ENCODE measurements at places on chromosomes 4 and X.

DNA sequence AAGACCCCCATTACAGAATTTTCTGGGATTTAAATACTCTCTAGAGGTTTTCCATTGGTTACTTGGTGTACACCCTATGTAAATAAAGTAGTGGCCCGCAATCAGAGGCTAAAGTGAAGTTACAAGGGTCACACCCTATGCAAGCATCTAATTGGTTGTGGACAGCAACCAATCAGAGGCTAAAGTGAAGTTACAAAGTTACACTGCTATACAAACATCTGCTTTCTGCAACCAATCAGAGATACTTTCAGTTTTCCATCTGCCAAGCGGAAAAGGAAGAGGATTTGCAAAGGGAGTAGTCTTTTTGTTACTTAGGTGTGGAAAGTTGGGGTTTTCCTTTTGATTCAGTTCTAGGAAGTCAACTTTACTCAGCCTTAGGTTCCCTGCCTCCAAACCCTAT lies 2.0 kb upstream of the ATRX start:
- no peak for DNase-seq

DNA sequence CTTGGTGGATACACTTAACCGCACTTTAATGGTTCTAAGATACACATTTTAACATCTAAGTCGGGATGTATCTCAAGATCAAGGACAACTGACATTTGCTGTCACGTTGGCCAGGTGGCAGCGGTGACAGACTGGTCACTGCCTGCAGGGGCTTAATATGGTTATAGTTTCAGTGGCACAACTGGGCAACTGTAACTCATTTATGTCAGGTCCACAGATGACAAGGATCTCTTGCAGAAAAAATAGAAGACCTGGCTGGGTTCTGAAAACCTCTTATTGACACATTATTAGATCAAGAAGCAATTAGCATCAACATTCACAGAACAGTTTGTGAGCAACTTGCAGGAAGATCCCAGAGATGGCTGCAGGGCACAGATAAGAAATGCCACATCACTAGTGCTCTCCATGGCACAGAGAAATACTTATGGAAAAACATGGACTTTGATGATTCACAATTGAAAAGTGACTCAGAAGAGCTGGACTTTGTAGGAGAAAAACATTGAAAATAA lies 99.6 kb upstream of the SORBS2 start:
- DNase-seq, result no peak

GRCh38 chrX:2183193-2183725 lies 317.5 kb downstream of the DHRSX start:
- DNase-seq, result no peak

DNA sequence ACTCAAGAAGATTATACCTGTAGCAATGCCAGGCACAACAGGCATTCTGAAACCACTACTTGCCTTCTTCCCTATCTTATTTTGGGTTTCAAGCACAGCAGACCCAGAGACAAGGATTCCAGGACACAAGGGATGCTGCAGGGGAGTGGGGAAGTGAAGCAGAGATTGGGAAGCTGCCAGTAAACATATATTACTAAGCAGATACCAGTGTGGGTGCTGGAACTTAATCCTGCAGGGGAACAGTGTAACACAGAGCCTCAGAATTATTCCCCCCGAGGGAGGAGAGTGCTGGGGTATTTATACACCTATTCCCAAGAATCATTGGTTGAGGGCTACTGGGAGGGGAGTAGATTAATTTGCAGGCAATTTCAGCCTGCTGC lies 33.3 kb upstream of the MAML3 start:
- DNase-seq, result no peak

GRCh38 chr4:88754796-88755195 lies 57.2 kb upstream of the NAP1L5 start:
- no peak for DNase-seq

DNA sequence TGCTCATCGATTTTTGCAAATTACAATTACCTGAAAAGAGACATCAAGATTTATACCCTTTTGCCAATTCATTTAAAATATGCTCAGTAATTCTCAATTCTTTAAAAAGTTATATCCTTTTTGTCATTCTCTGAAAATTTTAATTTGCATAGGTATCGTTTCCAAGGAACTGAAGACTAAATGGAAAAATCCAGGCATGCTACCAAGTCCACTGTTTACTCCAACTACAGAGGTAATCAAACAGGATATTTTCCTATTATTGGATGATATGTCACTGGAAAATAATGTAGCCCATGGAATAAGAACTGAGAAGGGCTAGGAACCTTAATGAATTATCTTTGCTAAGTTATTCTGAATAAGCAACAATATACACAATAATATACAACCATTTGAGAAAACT lies 132.7 kb downstream of the THOC2 start:
- DNase-seq, result no peak

- DNase-seq, result no peak
Measured at GRCh38 chrX:21781976-21782375, 24.1 kb upstream of the SMPX start.

DNA sequence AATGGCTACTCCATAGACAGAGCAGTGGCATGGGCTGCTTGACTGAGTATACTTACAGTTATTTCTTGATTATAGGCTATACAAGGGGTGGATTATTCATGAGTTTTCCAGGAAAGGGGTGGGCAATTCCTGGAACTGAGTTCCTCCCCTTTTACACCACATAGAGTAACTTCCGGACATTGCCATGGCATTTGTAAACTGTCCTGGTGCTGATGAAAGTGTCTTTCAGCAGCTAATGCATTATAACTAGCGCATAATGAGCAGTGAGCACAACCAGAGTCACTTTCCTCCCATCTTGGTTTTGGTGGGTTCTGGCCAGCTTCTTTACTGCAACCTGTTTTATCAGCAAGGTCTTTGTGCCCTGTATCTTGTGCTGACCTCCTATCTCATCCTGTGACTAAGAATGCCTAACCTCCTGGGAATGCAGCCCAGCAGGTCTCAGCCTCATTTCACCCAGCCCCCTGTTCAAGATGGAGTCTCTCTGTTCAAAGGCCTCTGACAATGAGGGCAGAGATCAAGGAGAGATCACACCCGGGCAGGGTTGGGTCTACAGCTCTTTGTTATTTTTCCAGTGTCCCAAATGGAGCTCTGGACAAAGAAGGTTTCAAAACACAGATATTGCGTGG lies 468.4 kb upstream of the PRKX start:
- DNase-seq, result no peak

DNA sequence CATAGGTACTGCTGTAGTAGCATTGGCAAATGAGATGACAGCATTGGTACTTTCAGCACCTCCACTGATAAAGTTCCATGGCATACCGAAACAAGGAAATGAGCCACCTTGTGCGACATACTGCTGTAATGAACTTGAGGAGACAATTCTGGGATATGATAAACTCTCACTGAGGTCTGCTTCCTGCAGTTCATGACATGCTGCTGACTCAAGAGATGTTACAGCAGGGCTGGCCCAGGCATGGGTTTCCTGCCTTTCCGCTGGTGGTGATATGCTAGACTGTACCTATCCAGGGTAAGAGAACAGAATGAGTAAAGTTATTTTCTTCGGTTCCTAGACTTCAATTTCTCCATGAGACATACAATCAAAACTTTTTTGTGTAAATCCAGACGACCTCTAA lies 17.1 kb downstream of the BEND2 start:
- DNase-seq, result no peak

DNA sequence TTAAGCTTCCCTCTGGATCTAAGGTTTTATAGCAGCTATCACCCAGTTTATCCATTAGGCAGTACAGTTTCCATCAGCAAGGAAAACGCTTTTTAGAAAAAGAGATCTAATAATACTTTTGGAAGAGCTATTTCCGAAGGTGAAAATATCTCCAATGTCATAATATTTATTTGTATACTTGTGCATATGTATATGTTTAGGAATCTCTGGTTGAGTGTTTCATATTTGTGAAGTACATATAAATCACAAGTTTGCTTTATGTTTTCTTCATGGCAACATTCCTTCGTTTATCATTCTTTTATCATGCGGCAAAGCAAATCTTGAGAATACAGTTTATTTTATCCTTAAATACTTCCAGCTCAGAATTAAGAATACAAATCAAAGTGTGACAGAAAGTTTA lies 6.2 kb upstream of the PCDH18 start:
- DNase-seq, result no peak

DNA sequence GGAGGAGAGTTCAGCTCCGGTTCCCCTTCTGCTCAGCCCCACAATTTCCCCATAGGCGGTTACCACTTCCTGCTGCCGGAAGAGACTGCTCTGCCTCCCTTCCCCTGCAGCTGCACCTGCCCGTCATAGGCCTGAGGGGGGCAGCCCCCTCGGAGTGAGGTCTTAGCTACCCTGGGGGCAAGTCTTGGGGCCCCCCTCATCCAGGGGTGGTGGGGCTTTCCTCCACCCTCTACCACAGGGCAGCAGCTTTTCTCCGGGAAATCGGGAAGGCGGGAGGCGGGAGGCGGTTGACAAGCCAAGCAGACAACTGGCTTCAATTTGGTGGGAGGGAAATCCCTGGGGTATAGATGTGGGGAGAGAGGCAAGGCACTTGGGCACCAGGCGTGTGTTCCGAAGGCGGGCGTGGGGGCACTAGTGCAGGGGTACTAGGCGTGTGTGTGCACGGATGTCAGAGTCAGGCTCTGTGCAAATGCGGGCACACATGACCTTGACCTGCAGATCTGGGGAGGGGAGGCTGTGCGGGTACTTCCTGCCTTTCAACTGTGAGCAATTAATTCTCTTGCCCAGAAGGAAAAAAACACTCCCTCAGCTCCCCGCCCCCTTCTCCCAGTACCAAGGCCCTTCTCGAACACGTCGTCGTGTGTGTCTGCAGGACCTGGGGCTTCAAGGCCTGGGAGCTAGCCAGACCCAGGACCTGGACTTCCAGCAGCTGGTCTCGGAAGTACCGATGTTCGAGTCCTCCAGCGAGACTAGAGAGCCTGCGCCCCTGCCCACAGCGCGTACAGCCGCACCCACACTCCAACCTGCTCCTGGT lies 1.0 kb upstream of the ARHGAP4 start:
- peak; percentile 72 for DNase-seq

DNA sequence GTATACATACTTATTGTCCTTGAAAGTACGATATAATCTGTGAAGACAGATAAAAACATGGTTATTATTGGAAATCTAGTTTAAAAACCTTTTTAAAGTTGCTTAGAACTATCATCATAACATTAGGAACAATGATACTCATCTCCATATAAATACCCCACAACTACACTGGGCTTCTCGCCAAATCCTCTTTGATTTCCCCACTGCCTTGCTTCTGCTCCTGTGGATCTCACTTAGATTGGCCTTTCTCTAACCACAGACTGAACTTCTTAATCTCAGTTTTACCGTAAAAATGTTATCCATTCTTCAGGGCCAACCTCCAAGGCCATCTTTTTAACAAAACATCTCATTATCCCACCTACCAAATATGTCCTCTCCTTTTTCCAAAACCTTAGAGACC lies 77.6 kb downstream of the PRKG2 start:
- DNase-seq, result no peak

- DNase-seq, result no peak
Measured at GRCh38 chrX:79065696-79066095, 78.8 kb upstream of the GPR174 start.

DNA sequence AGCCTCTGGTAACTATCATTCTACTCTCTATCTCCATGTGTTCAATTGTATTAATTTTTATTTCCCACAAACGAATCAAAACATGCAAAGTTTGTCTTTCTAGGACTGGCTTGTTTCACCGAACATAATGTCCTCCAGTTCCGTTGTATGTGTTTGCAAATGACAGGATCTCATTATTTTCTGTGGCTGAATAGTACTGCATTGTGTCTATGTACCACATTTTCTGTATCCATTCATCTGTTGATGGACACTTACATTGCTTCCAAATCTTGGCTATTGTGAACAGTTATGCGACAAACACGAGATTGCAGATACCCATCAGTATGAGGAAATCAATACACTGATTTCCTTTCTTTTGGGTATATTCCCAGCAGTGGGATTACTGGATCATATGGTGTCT lies 8.4 kb upstream of the LDOC1 start:
- DNase-seq, result no peak

GRCh38 chrX:77527233-77528001 lies 80.2 kb downstream of the FGF16 start:
- DNase-seq, result no peak

- DNase-seq, result no peak
Measured at GRCh38 chr4:174564529-174564928, 42.2 kb upstream of the HPGD start.

- DNase-seq, result no peak
Measured at GRCh38 chr4:7546152-7546808, 111.5 kb upstream of the PSAPL1 start.

DNA sequence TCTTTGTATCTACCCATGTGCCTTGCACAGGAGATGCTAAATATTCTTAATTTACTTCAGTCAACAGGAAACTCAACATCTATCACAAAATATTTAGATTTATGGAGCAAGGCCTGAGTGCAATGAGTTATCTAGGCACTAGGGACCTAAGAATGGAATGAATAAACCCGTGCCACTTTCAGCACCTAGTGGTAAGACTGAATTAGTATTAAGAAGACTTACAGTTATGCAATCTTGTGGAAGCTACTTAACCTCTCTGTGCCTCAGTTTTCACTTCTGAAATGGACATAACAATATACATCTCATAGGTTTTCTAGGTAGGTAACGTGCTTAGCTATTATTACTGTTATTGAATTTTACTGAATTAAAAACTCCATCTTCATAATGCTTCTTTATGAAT lies 144.6 kb upstream of the MAP3K15 start:
- no peak for DNase-seq

GRCh38 chrX:41596596-41596995 lies 92.2 kb upstream of the GPR34 start:
- peak; percentile 33 for DNase-seq

GRCh38 chrX:99939883-99940232 lies 470.2 kb downstream of the PCDH19 start:
- no peak for DNase-seq

DNA sequence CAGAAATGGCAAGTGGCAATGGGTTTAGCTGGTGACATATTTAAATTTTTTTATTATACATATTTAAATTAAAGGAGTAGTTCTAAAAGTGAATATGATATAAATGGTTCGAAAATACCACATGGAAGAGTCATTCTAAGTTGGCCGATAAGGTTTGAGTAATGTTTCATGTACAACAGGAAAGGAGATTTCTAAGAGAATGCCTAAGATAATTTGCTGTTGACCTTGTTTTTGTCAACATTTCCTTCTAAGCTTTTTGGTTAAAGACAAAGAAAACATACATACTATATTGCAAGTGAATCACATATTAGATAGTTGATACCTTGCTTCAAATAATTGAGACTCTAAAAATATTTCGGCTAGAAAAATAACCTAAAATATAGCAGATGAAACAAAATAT lies 526.6 kb upstream of the SLIT2 start:
- DNase-seq, result no peak

DNA sequence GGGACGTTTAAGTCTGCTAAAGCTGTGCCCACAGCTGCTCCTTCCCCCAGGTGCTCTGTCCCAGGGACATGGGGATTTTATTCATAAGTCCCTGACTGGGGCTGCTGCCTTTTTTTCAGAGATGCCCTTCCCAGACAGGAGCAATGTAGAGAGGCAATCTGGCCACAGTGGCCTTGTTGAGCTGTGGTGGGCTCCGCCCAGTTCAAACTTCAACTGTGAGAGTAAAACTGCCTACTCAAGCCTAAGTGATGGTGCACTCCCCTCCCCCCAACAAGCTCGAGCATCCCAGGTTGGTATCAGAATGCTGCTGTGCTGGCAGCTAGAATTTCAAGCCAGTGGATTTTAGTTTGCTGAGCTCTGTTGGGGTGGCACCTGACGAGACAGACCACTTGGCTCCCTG lies 1371.4 kb downstream of the ADGRL3 start:
- DNase-seq, result no peak

GRCh38 chr4:110663738-110664444 lies 41.0 kb upstream of the PITX2 start:
- DNase-seq, result no peak

GRCh38 chrX:20306668-20307067 lies 40.0 kb upstream of the RPS6KA3 start:
- DNase-seq, result no peak

All from T-helper 1 cell (primary cell).